ENCODE measurements at places on chromosomes 3 and 15.

GRCh38 chr15:31128919-31129768, 27.6 kb upstream of the TRPM1 start:
- DNase-seq = no peak

- peak; percentile 74 for DNase-seq
Measured at GRCh38 chr15:84734794-84735479, 13.5 kb upstream of the ZNF592 start.

DNA sequence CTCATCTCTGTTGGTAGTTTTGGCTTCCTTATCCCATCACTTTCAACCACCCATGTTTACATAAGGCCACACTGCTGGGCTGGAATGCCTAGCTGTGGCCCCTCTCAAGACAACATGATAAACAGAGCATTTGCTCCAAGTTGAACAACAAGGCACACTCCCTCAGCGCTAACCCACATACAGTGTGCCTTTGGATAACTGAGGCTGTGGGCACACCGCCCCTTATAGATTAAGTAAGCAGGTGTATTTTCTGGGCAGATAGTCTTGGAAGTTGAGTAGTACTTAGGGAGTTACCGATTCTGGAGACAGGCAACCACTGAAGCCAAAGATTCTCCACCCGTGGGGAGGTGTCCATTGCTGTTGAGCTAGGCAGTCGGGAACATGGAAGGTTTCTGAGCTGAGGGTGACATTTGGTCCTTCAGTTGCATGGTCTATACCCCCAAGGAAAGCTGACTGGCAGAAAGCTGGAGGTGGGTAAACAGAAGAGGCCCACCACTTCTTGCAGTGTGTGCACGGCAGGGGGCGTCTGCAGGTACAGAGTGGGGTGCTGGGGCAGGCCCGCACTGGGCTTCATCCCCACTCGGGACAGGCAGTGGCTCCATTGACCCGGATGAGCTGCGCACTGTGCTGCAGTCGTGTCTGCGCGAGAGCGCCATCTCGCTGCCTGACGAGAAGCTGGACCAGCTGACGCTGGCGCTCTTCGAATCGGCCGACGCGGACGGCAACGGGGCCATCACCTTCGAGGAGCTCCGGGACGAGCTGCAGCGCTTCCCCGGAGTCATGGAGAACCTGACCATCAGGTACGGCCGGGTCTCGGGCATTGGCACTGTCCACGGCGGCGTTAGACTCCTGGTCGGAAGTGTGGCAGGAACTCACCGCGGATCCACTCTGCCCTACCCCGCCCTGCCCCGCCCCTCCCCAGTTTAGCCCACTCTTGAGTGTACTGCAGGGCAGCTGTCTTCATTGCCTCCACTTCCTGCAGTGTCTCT, 16.8 kb downstream of the NOX5 start:
- no peak for DNase-seq

- no peak for DNase-seq
Measured at GRCh38 chr15:70189826-70190695, 92.3 kb upstream of the TLE3 start.

DNA sequence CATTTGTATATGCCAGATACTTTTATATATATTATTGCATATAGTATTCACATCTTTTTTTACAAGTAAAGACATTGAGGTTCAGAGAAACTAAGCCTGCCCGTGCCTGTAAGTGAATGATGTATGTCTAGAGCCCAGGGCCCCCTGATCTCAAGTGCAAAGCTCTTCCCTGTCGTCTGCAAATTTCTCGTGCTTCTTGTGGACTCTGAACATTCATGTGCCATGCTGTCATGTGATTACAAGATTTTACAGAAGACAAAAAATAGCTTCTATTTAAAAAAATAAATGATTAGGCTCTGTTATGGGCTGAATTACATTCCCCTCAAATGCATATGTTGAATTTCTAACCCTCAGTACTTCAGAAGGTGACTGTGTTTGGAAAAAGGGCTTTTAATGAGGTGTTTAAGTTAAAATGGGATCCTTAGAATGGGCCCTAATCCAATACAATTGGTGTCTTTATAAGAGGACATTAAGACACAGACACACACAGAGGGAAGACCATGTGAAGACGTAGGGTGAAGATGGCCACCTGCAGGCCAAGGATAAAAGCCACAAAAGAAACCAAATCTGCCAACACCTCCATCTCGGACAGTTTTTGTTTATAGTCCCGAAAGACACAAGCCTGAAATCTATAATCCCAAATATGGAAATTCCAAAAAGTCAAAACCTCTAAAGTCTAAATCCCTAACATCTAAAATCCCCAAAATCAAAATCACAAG, 3.9 kb upstream of the MASP1 start:
- no peak for DNase-seq

DNA sequence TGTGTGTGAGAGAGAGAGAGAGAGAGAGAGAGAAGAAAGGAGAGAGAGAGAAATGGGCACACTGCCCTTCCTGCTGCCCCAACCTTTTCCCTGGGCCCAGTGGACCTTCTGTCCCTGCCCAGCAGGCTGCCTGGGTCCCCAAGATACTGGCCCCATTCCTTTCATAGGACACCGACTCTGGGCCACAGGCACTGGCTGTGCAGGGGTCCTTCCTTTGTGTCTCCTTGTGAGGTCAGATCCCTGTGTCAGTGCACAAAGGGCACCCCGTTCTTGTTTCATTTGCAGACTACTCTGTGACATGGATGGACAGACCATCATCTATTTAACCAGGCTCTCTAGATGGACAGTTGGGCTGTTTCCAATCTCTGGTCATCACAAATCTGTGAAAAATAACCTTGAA, 21.3 kb upstream of the KLF13 start:
- DNase-seq = no peak

DNA sequence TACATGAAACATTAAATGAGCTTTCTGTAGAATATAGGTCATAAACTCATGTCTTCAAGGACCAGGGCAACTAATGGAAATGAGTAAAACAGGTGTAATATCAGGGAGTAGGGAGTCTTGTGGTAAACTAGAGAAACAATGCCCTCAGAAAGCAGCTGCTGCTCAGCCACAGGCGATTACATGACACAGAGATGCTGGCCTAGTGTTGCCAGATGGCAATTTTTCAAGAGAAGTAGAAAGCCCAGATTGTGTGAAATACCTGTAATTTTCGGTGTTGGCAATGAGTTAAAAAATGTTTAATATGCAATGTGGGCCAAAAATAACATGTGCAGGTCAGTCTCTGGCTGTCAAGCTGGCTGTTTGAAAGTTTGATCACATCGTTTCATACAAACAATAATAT, 23.4 kb downstream of the NCEH1 start:
- no peak for DNase-seq

- DNase-seq = no peak
Measured at GRCh38 chr15:89469426-89470096, 26.8 kb downstream of the RHCG start.

DNA sequence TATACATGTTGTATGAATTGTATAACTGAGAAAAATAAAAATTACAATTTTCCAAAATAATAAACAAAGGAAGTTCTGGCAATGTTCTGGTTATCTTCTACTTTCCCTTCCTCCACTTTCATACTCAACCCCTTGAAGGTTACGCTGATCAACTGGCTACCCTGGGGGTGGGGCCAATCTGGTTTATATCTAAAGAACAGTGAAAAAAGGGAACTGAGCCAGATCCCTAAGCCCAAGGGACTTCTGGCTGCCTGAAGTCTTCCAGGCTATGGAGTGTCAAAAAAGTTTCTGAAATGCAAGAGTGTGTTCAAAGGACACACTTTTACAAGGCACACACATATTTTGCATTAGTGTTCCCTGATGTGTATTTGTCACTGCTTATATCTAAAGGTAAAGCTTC, 591.9 kb downstream of the ROBO1 start:
- no peak for DNase-seq

GRCh38 chr3:124631727-124632126, 98.5 kb upstream of the UMPS start:
- no peak for DNase-seq

GRCh38 chr15:91331581-91331980, 231.5 kb downstream of the SV2B start:
- DNase-seq = no peak

DNA sequence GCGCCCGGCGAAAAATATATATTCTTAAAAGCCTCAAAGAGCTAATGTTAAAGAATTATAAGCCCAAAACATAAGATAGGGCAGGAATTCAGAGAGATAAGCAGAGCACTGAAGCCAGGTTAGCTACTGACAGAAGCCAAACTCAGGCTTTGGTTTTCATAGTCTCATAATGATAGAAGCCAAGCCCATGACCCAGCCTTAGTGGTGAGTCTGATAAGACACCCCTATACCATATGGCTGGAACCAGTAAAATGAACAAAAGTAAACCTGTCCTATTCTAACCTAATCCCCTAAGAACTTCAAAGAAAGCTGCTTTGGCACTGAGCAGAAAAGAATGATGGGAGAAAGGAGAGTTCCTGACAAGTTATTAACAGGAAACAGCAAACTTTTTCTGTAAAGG, 25.9 kb downstream of the MYO9A start:
- DNase-seq = no peak

- no peak for DNase-seq
Measured at GRCh38 chr3:155651489-155652218, 93.2 kb downstream of the PLCH1 start.

DNA sequence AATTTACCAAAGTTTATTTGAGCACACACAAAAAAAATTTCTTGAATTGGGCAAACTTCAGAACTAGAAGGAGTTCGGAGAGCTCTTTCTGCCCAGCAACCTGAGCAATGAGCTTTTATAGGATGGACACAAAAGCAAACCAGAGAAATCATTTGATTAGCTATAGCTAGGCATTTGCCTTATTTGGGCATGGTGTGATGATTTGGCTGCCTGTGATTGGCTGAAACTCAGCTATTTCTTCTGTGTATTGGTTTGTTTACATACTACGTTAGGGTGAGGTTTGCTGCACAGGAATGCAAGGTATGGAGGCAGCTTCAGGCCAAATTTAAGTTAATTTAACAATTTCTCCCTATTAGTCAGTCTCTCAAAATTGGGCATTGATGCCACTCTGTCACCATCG, 65.1 kb downstream of the NEK11 start:
- no peak for DNase-seq

DNA sequence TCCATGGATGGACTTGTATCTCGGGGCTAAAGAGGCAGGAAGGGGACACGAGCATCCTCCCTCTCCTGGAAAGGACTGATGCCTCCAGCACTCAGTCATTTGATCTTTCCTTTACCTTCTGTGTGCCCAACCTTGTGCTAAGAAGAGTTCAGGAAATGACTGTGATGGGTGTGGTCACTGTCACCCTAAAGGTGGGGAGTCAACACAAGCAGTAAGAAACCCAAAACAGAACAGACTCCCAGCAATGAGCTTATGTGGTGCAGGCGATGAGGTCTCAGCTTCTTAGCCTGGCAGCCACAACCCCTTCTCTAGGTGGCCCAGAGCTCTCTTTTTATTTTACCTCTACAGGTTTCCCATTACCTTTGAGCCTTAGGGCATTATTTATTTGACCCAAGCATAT, 3.8 kb downstream of the MPI start:
- DNase-seq = no peak

DNA sequence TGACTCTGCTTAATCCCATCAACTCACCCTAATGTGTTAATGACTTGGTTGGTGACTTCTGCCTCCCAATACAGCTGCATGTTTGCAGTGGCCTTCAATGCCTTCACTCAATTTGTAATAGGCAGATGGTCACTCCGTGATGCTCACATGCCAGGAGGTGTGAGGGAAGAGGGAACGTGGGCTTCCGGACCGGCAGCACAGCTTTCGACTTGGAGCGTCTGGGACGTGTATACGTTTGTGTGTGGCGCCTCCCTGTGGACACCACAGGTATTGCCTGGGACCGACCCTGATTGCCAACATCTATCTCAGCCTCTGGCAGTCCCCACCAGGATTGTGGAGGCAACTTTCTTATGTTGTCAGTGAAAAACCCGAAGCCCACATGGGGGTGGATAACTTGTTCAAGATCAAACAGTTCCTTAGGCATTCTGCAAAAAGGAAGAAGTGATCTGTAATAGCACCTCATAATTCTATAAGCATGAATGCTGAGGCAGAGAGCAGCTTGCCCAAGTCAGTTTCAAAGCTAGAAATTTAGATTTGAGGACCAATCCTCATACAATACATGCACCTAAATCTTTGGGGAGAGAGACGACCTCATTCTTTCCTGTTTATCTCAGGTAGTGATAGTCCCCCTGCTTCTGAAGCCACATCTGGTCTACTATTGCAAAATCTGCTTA, 16.9 kb downstream of the MRPL46 start:
- DNase-seq = no peak

DNA sequence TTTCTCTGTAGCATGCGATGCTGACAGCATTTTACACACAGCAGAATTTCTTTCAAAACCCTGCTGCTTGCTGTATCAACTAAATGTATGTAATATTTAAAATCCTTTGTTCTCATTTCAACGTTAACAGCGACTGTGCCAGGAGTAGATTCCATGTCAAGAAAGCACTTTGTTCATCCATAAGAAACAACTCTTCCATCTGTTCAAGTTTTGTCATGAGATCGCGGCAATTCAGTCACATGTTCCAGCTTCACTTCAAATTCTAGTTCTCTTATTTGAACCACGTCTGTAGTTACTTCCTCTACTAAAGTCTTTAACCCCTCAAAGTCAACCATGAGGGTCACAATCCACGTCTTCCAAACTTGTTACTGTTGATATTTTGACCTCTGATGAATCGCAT, 50.6 kb downstream of the SMARCC1 start:
- DNase-seq = no peak

GRCh38 chr3:117633207-117633606, 923.6 kb downstream of the TUSC7 start:
- DNase-seq = no peak

DNA sequence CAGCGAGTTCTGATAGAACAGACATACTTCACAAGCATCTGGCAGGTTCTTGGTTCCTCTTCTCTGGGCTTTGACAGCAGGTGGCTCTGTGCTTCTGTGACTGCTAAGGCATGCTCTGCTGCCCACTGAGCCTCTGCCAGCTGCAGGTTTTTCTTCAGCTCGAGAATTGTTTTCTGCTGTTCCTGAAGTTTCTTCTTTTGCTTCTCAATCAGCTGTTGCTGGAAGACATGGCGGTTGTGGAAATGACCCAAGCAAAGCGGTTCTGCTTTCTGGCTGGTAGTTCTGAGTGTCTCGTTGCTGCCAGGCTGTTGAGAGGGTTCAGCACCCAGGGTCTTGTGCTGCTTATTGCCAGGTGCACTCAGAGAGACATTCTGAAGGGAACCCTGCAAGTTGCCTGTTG, 50.8 kb downstream of the CCDC191 start:
- no peak for DNase-seq

- no peak for DNase-seq
Measured at GRCh38 chr15:78968539-78969271, 23.9 kb upstream of the CTSH start.

GRCh38 chr15:52406601-52407000, 111.0 kb upstream of the MYO5C start:
- no peak for DNase-seq

DNA sequence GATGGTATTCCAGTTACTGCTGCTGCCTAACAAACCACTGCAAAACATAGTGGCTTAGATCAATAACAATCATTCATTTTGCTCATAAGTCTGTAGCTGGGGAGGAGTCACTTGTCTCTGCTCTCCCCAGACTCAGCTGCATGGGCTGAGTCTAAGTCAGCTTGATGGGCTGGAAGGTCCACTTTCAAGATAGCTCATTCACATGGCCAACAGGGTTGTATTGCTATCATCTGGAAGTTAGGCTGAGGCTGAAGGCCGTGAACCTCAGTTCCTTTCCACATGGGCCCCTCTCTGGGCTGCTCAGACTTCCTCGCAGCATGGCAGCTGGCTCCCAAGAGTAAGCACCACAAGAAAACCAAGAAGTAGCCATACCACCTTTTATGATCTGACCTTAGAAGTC, 28.7 kb upstream of the BFSP2 start:
- DNase-seq = no peak

- no peak for DNase-seq
Measured at GRCh38 chr3:194852831-194853508, 167.3 kb downstream of the FAM43A start.

All from epithelial cell of proximal tubule (primary cell).